ENCODE measurements at places on chromosomes 16 and 17. TPM values are rescaled to one million over a fixed set of nuclear protein-coding genes. Genes with fewer than 3 reads are reported as not detected.

The KRTAP3-2 gene
- not detected for total RNA-seq

The TBC1D3K gene
- total RNA-seq = not detected

The C16orf46 gene
- total RNA-seq = not detected

The SLC47A1 gene
- total RNA-seq = 1.4 TPM

The KRTAP4-4 gene
- not detected for total RNA-seq

The CPNE7 gene
- total RNA-seq = 3.6 TPM

The KRT20 gene
- not detected for total RNA-seq

The HSF5 gene
- 0.06 TPM for total RNA-seq

The SLC9A5 gene
- 0.32 TPM for total RNA-seq

The ADGRG3 gene
- total RNA-seq = 1.8 TPM

The KRTAP17-1 gene
- not detected for total RNA-seq

The ABCA10 gene
- total RNA-seq = 0.65 TPM

The OTOP2 gene
- not detected for total RNA-seq

The FOXJ1 gene
- not detected for total RNA-seq

The ALOX15B gene
- total RNA-seq = not detected

The ZNF750 gene
- total RNA-seq = 0.06 TPM

The CDK5R1 gene
- total RNA-seq = 0.97 TPM

The PIMREG gene
- total RNA-seq = 32.2 TPM

The SMIM22 gene
- not detected for total RNA-seq

The FBXL16 gene
- under 0.01 TPM for total RNA-seq

The SYT17 gene
- total RNA-seq = 1.5 TPM

The MMP28 gene
- total RNA-seq = 11.0 TPM

The PTX4 gene
- 0.13 TPM for total RNA-seq

The WNK4 gene
- total RNA-seq = 13.0 TPM

The DNASE1 gene
- 28.1 TPM for total RNA-seq

The ZNF263 gene
- total RNA-seq = 30.6 TPM

The SLC16A13 gene
- 1.5 TPM for total RNA-seq

The CCL8 gene
- 0.16 TPM for total RNA-seq

The SCGB1C2 gene
- not detected for total RNA-seq

The PRSS33 gene
- not detected for total RNA-seq
